Effector memory CD4-positive, alpha-beta T cell (primary cell): ENCODE measurements at places on chromosomes 6 and 20.

- no peak for DNase-seq
Observed at GRCh38 chr20:14710951-14711350, 373.5 kb upstream of the FLRT3 start.

- DNase-seq, result no peak
Observed at GRCh38 chr6:37487591-37488380, 11.9 kb downstream of the CCDC167 start.

GRCh38 chr6:68758559-68758958 is 123.5 kb downstream of the ADGRB3 start:
- no peak for DNase-seq

DNA sequence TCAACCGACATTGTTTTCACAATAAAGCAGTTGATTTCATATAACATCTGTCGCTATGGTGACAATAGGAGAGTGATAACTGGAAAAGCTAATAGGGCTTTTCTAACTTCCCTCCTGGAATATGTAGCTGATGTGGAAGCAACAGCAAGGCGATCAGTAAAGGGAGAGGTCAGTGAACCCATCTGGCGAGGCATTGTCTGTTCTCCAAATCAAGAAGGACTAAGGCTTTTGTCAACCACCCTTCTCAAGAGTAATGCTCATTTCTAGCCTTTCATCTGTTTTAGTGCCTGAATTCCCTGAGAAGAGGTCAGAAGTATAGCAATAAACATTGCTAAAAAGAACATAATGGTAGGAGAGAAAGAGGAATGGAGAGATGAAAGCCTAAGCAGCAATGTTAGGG is 201.3 kb downstream of the AKAP7 start:
- no peak for DNase-seq

GRCh38 chr20:56187534-56188165 is 60.9 kb upstream of the MC3R start:
- DNase-seq, result no peak
